Hepatic stellate cell (primary cell): ENCODE measurements at places on chromosomes 4 and X.
A peak's percentile ranks its signal among the peaks of the same experiment; 100 is the strongest.

GRCh38 chrX:7120878-7121219 is 26.7 kb upstream of the STS start:
- no peak for DNase-seq

GRCh38 chrX:153669901-153670731 is 3.5 kb downstream of the PNCK start:
- DNase-seq, result no peak

DNA sequence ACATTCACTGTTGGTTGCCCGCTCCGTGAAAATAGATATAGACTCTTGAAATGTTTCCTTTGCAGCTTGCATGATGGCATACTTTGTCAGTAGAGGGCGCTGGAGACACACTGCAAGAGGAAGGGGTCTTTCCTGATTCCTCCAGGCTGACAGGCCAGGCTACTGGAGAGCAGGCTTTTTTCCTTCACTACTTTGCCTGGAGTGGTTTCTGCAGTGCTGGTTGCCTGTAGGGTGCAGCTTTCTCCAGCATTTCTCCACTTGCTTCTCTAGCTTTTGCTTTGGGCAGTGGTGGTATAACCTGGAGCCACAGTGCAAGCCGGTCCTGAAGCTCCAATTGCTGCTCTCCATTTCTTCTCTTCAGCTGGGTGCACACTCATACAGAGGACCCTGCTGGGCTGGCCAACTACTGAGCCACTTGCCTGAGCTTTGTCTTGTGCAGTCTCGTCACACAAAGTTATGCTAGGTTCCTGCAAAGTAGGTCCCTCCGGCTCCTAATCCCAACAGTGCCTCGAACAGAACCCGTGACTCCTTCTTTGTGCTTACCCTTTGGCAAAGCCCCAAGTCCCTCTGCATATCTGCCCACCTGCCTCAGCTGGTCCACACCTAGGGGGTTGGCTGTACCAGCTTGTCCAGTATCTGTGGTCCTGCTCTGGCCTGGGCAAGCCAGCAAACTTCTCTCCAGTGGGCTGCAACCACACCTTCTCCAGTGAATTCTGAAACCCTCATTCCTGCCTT is 46.3 kb downstream of the RASSF6 start:
- peak; percentile 22 for DNase-seq

GRCh38 chr4:24212642-24213041 is 322.8 kb upstream of the PPARGC1A start:
- DNase-seq, result no peak

- DNase-seq, result no peak
Observed at GRCh38 chr4:125111323-125111722, 203.4 kb upstream of the FAT4 start.

DNA sequence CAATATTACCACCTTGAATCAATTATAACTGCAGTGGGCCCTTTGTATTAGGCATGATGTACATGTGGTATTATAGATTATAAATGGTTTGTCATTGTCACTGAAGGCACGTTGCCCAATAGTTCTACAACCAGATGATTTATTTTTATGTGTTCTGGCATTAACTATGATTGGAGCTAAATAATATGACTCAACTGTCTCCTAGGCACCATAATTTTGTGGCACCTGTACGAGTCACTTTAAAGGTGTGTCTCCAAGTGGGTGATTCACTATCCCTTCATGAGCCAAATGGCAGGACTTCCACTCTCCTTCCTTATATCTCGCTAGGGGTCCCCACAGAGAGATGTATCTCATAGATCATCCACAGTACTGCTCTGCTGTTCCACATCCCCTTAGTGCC is 6.1 kb upstream of the SMPX start:
- no peak for DNase-seq

DNA sequence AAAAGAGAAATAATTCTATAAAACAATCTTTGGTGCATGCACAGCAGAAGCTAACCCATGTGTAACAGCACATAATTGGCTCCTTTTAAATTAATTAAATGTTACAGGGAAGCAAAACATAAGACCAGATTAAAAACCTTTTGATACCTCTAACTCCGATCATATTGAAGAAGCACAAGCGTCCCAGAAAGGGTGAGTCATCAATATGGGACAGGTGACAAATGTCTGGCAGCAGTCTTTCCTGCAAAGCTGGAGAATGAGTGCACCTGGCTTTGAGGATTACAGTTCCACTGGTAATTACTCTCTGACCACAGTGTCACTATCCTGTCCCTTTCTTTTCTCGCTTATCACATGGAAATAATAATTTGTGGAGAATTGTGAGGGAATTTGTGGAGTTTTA is 94.6 kb downstream of the FAM9B start:
- DNase-seq, result no peak

GRCh38 chr4:165474784-165475705 is 96.2 kb downstream of the CPE start:
- no peak for DNase-seq

DNA sequence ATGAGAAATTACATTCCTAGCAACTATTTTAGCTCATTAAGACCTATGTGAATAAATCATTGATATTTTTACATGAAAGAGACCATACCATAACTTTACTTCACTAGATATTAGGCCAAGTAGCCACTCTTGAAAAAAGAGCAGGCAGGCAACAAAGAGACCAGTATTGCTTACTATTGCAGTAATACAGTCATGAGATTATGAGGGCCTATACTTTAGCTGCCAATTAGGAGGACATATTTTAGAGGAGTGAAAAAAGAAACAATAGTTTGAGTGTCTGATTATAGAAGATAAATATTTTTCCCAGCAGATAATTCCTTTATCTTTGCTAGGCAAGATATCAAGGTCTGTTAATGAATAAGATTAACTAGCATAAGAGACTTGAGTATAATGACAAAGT is 739.0 kb downstream of the GRID2 start:
- DNase-seq, result no peak

DNA sequence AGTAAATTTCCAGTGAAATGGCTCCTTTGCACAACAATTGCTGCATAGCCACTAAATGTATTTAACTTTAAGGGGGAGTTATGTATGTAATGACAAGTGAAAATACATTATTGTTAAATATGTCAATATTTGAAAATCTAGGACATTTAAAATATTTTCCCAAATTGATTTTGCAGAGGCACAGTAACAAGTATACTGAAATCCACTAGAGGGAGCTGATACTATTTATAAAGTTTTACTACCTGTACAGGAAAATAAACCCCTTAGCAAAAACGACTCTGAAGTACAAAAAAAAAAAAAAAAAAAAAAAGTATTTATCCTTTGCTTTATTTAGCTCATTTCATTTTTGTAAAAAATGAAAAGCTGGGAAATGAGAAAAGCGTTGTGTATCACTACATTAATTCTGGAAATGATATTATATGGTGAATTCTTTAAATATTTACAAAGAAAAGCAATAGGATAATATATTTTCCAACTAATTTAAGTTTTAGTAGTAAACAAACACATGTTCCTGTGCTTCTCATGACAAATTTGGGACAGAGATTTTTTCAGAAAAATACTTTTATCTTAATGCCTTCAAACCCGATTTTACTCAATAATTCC is 727.7 kb downstream of the DMD start:
- peak; percentile 1 for DNase-seq

- no peak for DNase-seq
Observed at GRCh38 chrX:45379236-45379635, 178.6 kb upstream of the DIPK2B start.

DNA sequence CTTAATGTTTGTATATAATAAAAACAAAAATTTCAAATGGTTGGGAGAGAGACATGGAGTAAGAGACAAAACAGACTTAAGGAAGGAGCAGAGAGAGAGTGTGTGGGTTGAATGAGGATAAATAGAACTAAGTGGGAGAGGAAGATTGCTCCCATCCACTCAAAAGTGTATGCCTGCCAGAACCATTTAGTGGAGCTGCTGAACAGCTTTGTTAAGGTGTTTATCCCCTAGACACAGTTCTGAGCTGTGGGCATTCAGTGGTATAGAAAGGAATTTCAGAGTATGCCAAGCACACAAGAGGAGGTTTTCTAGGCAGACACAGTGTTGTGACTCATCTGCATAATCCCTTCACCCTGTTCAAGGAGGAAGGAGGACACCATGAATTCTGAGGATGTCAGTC is 508.6 kb upstream of the EPHA5 start:
- DNase-seq, result no peak

- no peak for DNase-seq
Observed at GRCh38 chrX:123807835-123808416, 51.9 kb upstream of the XIAP start.

DNA sequence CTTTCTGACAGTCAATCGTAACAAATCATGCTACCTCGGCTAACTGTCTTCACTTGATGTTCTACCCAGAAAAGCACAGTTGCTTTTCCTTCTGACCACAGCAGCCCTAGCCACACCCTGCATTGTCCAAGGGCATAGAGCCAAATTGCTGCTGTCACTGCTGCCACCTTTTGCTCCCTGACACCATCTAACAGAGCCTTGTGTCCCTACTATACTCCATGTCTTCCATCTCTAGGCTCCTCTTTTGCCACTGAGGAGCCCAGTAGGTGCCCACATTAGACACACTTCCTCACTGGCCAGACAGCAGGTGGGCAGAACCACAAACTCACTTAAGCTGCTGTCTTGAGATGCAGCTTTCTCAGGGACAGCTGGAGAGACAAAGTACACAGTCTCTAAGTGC is 91.4 kb downstream of the ANXA3 start:
- no peak for DNase-seq

GRCh38 chr4:108454227-108454626 is 166.1 kb upstream of the RPL34 start:
- DNase-seq, result no peak

GRCh38 chr4:17094876-17095210 is 196.4 kb upstream of the LDB2 start:
- DNase-seq, result no peak

DNA sequence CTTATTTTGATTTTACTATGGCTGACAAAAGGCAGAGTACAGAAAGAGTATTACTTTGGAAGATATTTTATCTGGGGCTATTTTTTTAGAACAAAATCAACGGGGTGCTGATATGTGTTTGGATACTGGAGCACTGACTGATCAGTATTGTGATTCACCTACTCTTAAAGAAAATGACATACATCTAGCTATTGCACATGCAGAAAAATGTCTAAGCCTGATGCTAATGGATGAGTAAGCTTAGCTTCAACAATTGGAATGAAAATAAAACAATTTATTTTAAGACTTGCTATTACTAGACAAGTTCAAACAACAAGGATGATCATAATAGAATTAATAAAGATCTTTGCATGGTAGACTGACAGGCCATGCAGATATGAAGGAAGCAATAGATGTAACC is 262.0 kb downstream of the PPP1R2C start:
- DNase-seq, result no peak

- DNase-seq, result no peak
Observed at GRCh38 chrX:133364196-133364595, 51.1 kb downstream of the GPC4 start.

GRCh38 chr4:93232883-93233282 is 595.7 kb upstream of the ATOH1 start:
- DNase-seq, result no peak

DNA sequence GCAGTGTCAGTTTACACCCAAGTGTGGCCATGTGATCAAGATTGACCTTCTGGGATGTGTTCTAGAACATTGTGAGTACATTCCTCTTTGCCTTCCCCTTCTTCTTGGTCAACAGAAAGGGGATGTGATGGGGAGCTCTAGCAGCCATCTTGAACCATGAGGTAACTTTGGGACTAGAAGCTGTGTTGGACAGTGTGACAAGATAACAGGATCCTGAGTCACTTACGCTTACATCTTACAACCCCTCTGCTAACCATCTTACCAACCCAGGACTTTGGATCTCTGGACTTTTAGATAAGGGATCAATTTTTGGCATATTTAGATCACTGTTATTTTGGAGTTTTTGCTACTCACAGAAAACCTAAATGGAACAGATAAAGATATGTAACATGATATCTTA is 625.6 kb downstream of the BCOR start:
- DNase-seq, result no peak

- DNase-seq, result peak; percentile 22
Observed at GRCh38 chrX:112058255-112058654, 24.3 kb downstream of the TRPC5 start.

DNA sequence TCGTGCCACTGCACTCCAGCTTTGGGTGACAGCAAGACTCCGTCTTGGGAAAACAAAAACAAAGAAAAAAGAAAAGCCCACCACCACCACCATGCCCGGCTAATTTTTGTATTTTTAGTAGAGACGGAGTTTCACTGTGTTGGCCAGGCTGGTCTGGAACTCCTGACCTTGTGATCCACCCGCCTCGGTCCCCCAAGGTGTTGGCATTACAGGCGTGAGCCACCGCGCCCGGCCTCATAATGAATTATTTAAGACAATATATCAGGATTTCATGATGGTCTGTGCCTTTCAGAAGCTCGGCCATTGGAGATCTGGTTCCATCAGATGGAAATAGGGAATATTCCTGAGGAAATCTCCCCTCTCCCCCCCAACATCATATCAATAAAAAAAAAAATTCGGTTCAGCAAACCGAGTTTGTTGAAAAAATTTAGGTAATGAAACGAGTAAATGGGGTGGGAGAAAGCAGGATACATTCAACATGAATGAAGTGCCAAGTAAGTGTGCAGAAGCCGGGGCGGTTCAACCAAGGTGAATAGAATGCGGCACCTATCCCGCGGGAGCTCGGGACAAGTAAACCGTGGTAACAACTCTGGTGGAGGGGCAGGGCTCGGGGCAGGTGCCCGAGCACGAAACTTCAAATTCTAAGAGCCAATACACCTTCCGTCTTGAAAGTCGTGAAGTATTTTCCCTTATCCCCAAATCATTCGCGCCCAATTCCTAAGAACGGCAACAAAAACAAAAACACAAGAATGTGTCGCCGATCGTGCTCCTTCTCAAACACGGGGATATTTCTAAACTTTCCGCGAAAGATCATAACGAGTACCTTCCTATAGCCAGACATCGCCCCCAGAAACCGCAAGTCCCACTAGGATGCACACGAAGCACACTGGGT is 773 bp upstream of the TXLNG start:
- no peak for DNase-seq

DNA sequence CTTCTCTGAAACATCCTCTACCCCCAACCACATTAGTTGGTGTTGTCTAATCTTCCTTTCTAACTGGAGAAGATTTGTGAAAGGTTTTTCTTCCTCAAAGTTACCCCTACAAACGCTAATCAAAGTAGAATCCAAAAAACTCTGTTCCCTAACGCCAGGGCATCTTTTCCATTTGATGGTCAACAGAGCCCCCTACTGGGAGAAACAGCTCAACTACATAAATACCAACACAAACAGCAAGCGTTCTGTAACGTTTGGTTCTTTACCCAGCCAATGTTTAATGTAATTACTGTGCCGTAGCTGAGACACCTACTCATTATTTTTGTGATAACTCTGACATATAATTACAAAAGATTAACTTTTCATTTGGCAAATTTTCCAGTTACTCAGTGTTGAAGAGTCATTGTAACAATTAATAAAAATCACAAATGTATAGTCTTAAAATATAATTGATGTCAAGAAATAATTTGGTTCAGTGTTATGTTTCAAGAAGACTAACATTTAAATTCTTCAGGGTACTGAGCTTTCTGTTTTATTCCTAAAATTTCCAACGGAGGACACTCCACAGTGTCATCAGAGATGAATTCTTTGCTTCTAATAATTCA is 94.9 kb upstream of the TBC1D9 start:
- DNase-seq, result peak; percentile 42

GRCh38 chr4:68951078-68951805 is at the start of gene UGT2A3:
Gene UGT2A3 (minus strand): TSS chr4:68951804. CDS start chr4:68951760, 44 bp downstream.
- no peak for DNase-seq
